Left renal pelvis (tissue), 4 donors: ENCODE measurements at places on chromosomes 11 and 22. TPM values are rescaled to one million over a fixed set of nuclear protein-coding genes. Genes with fewer than 3 reads are reported as not detected.
A peak's percentile ranks its signal among the peaks of the same experiment; 100 is the strongest.

The LRRC74B gene
- 0.10 TPM for polyA plus RNA-seq

- DNase-seq, result no peak
Measured at GRCh38 chr11:62611705-62612365, 740 bp downstream of the EML3 start.

DNA sequence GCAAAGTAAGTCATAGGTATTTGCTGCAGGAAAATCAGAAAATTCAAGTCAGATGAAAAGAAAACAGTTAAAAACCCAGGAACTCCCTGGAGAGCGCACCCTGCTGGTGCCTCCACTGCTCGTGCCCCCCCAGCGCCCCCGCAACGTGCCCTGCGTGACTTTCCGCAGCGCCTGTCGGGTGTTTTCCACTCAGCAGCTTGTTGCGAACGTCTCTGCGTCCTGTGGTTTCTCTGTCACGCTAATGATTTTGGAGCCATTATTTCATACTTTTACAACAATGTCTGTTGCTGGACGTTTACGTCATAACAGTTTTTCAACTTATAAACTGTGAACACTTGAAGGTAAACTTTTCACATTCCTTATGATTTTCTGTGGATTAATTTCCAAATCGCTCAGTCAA lies 5.0 kb downstream of the CRELD2 start:
- no peak for DNase-seq

DNA sequence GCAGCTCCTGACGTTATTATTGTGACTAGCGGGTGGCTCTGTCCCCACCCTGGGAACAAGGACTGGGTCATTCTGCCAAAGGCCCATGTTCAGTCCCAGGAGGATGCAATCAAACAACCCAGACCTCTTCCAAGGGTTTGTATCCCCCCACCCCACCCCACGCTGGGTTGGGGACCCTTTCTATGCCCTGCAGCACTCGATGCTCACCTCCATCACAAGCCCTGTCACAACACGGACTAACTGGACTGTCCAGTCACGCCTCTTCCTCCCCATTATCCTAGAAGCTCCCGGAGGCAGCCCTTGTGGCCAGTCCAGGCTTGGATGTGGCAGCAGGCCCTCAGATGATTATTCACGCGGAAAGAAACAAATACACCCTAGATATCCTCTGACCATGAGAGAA lies 3.7 kb downstream of the SHANK2 start:
- DNase-seq, result no peak

DNA sequence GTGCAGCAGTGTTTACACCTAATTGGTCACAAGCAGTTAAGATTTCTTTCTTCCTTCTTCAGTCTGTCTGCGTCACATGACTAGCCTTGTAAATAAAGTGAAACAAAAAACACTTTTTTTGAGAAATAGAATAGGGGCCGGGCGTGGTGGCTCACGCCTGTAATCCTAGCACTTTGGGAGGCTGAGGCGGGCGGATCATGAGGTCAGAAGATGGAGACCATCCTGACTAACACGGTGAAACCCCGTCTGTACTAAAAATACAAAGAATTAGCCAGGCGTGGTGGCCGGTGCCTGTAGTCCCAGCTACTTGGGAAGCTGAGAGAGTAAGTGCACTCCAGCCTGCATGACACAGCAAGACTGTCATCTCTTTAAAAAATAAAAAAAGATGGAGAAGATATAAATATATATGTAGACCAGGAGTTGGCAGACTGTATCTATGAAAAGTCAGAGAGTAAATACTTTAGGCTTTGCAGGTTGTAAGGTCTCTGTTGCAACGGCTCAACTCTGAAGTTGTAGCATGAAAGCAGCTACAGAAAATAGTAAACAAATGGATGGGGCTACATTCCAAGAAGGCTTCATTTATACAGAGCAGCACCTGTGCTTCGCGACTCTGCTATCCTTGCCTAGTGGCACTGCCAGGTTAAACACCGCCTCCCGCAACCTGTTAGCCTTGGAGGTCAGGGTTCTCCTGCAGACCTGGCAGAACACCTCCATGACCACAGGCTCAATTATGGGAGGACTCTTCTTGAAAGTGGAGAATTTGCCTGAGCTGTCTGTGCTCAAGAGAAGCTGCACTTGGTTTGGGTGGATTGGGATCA lies 55.9 kb downstream of the PPP6R2 start:
- DNase-seq, result no peak

DNA sequence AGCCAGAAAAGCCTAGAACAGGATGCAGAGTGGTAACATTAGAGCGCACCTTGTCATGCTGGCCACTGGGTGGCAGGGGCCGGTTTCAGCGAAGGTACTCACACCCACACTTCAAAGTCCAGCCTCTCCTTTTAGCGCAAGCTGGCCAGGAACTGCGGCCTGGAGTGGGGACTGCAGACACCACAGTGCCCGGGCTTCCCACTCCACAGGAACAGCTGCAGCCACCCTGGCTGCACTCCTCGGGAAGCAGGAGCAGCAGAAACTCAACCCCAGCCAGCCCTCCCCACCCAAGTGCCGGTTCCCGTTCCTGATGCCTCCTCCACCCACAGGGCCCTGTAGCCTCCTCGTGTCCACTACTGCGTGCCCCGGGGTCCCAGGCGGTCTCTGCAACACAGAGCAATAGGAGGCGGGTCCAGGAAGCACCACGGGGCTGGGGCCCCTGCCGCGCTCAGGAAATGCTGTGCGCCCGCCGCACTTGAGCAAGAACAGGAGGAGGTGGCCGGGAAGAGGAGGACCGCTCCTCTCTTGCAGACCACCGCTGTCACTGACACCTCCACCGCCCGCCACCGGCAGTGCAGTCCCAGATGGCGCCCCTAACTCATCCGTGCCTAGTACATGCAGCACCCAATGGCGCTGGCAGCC lies 2.2 kb downstream of the RFPL2 start:
- DNase-seq, result peak; percentile 42

GRCh38 chr11:106763501-106763900 lies 254.8 kb downstream of the GUCY1A2 start:
- no peak for DNase-seq

GRCh38 chr11:32830413-32830738 lies 649 bp downstream of the PRRG4 start:
- peak; percentile 22 for DNase-seq

DNA sequence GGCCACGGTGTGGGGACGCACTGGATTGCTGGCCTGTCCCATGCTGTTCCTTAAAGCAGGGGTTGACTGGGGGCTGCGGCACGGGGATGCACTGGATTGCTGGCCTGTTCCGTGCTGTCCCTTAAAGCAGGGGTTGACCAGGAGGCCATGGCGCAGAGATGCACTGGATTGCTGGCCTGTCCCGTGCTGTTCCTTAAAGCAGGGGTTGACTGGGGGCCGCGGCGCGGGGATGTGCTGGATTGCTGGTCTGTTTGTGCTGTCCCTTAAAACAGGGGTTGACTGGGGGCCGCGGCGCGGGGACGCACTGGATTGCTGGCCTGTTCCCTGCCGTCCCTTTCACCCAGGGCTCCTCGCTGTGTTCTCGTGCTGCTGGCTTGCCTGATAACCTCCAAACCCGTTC lies 383.4 kb downstream of the TBC1D22A start:
- DNase-seq, result no peak
